Activated CD4-positive, alpha-beta memory T cell treated with anti-CD3 and anti-CD28 coated beads for 36 hours (primary cell): ENCODE measurements at places on chromosomes 5 and 9. TPM values are rescaled to one million over a fixed set of nuclear protein-coding genes. Genes with fewer than 3 reads are reported as not detected.

CAPSL gene
- 0.73 TPM for total RNA-seq

NUTM2F gene
- not detected for total RNA-seq

MYMK gene
- total RNA-seq = not detected

LCN2 gene
- not detected for total RNA-seq

DAB2IP gene
- not detected for total RNA-seq

BDP1 gene
- total RNA-seq = 23.7 TPM
